ENCODE measurements at places on chromosomes 6 and 20.

DNA sequence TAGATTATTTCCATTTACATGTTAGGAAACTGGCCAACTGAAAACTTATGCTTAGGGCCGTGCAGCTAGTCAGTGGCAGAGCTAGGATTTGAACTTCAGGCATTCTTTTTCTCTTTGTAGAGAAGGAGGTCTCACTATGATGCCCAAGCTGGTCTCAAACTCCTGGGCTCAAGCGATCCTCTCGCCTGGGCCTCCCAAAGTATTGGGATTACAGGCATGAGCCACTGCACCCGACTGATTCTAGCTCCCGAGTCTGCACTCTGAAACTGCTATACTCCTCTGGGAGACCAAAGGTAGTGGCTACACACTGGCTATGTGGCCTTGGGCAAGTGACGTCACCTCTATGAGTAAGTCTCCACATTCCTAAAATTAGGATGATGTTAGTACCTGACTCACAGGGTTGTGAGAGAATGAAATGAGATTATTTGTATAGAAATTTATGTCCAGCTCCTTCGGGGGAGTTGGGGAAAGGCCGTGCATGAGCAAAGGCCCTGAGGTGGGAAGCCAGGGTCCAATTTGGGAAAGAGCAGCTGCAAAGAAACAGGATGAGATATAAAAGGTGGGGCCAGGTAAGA is 6.4 kb downstream of the PLTP start:
- DNase-seq: no peak

- no peak for DNase-seq
Observed at GRCh38 chr20:10619427-10619826, 54.4 kb downstream of the JAG1 start.

- no peak for DNase-seq
Observed at GRCh38 chr6:16836144-16836981, 75.1 kb upstream of the ATXN1 start.

GRCh38 chr6:1290805-1291204 is 21.1 kb upstream of the FOXQ1 start:
- no peak for DNase-seq

- no peak for DNase-seq
Observed at GRCh38 chr20:21026951-21027350, 79.2 kb downstream of the LINC00237 start.

DNA sequence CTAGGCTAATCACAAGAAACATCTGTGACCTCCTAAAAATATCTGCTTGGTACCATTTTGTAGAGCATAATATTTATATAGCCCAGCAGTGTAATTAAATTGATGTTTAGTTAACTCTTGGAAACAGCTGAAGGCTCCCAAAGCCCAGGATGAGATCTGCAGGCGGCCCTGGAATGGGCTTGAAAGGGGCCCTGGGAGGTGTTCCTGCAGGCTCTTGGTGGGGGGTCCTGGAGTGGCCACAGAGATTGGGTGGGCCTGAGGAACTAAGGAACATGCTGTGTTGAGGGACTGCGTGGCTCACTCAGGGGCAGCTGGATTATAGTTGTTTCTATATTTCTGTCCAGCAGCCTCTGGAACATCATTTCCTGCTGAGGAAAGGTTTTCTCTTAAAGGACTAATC is 9.2 kb downstream of the SCP2D1 start:
- no peak for DNase-seq

DNA sequence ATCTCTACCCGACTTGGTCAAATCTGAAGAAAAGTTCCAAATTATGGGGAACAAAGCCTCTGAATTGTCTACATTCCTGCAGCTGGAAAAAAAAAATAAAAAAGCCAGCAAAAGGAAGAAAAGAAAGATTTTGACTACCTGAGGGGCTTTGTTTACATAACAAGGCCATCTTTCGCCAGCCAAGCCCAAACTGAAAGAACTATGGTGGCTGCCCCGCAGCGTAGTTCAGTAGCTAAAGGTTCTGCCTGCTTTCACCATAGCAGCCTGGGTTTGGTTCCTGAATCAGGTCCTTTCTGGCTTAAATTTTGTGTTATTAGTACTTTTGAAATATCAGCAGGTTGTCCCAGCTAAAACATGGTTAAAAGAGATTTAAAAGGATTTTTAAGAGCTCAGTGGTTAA is 35.4 kb downstream of the ZNF133 start:
- no peak for DNase-seq

DNA sequence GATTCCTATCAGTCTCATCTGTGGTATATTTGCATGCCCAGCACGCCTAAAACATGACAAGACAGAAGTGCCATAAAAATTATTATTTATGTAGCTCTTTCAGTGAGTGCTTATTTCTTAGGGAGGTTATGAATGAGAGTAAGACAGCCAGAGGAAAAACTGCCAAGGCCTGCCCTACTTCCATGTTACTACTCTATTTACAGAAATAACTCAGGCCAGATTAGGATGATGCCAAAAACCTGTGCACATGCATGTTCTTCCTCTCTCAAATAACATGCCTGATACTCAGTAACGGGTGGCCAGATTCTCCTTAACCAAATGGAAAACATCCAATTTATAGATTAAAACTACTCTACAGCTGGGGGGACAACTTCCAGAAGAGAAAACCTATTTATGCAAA is 45.7 kb downstream of the ILRUN start:
- DNase-seq: no peak

DNA sequence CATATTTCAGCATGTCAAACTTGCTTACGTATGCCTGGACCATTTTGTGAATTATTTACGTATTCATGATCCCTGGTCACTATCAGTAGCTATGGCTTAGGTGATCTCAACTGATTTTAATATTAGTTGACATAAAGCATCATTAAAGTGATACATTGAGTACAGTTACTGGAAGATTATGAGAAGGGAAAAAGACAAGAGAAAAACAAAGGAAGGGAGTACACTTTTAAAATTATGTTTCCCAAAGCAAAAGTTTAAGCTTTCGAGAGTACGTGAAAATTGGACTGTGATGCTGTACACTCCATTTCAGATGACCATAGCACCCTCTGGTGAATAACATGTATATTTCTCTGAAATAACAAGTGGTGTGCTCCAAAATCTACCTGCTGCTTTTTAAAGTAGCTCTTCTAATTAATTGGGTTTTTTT is 215.0 kb upstream of the HSF2 start:
- no peak for DNase-seq

DNA sequence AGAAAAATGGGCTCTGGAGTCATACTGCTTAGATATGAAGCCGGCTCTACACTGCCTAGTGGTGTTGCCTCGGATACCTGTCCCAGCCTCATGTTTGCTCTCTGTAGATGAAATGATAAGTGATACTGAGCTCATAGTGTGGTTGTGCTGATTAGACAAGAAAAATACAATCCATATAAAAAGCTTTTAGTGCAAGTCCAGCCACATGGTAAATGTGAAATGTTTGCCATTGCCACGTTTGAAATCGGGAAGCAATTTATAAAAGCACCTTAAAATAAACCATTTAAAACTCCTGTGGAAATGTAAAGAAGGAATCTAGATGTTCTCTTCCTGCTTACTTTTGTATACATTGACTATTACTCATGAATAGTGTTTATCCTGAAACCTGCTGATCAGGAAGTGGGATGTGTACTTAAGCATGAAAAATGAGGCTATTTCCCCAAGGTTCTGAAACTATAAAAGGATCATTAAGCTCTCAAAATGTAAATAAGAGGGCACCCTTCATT is 13.1 kb upstream of the PBOV1 start:
- no peak for DNase-seq

- no peak for DNase-seq
Observed at GRCh38 chr6:108825326-108825725, 22.9 kb upstream of the ARMC2 start.

- no peak for DNase-seq
Observed at GRCh38 chr6:78482801-78483552, 384.4 kb upstream of the IRAK1BP1 start.

- DNase-seq: no peak
Observed at GRCh38 chr6:72551470-72551869, 70.4 kb upstream of the KCNQ5 start.

DNA sequence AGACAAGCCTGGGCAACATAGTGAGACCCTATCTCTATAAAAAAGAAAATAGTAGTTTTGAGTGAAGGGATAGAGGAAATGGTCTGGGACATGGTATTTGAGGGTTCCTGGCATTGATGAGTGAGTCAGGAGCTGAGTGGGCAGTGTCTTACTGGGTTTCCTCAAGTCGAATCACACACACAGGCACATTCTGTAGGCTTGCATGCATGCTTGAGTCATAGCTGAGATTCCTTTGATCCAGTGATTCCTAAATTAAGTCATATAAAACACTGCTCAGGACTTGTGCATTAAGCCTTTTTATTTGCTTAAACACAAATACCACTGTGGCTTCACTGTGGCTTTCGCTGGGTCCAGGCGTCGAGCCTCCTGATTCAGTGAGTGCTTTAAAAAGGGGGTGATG is 71.8 kb upstream of the TMEM181 start:
- DNase-seq: peak; percentile 66

- no peak for DNase-seq
Observed at GRCh38 chr6:11324453-11325015, 92.1 kb upstream of the NEDD9 start.

GRCh38 chr6:105805501-105806023 is 280.6 kb upstream of the PRDM1 start:
- DNase-seq: peak; percentile 52

DNA sequence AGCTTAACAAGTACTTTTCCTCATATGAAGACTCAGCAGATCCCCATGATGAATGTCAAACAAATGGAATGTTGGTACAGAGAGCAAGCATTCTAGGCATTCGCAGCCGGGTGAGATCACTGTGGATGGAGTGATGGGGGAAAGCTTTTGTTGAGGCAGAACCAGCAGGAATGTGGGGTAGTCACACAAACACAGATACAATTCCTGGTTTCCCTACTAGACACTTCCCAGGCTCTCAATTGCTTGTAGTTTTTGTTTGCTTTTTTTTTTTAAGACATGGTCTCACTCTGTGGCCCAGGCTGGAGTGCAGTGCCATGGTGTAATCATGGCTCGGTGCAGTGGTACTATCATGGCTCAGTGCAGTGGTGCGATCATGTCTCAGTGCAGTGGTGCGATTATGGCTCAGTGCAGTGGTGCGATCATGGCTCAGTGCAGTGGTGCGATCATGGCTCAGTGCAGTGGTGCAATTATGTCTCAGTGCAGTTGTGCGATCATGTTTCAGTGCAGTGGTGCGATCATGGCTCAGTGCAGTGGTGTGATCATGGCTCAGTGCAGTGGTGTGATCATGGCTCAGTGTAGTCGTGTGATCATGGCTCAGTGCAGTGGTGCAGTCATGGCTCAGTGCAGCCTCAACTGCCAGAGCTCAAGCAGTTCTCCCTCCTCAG is 15.4 kb upstream of the IER3 start:
- DNase-seq: no peak

DNA sequence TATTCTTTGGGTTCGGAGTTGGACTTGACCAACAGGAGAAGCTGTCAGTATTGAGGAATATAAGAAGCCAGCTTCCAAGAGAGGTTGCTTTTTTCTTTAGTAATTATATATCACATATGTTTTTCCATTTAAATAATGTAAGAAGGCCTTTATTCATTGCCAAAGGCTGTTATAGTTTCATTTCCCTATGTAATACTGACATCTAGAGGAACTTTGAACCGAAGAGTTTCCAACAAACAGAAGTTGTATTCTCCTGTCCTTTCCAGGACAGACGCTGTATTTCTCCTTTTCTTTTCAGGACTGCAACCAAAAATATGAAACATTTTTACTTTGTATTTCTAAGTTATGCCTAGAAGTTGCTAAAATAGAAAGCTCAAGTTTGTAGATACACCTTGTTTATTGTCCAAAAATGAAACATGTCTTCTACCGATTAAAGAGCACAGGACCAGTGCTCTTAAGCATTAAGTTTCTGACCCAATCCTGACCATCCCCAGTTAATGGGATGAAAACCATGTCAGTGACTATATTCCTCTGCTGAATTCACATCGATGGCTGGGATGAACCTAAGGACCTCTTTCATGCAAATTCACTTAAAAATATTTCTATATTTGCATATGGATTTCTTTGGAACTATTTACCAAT is 55.1 kb downstream of the MYLK4 start:
- DNase-seq: peak; percentile 51

- peak; percentile 34 for DNase-seq
Observed at GRCh38 chr6:25942561-25943147, 12.2 kb upstream of the SLC17A2 start.

DNA sequence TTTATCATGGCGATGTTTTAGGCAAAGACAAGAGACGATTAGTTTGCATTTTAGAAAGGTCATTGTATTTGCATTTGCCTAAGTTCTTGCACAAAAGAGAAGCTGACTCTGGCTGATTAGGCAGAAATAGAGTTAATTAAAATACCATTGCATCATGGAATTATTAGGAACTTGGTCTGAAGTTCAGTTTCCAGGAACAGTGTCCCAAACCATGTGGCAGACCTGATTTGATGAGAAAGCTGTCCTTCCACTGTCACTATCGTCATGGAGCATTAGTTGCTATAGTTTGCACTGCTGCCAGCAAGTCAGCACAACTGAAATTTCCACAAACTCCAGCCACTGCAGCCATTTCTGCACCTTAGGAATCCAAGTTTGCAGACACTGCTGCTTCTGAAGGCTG is 24.3 kb upstream of the MCUR1 start:
- DNase-seq: no peak

DNA sequence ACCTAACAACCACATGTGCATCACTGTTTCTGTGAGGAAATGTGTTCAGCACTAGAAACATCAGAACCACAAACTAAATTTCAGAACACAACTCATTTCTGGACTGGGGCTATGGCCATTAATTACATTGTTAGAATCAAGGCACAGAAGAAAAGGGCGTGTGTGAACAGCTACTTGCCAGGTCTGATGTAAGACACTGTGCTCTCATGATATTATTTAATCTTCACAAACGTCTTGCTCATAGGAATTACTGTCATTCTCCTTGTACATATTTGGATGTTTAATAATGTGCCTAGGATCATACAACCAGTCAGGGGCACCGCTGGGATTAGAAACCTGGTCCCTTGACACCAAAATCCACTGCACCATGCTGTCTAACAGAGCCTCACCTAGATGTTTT is 14.8 kb downstream of the ADGRF1 start:
- no peak for DNase-seq

DNA sequence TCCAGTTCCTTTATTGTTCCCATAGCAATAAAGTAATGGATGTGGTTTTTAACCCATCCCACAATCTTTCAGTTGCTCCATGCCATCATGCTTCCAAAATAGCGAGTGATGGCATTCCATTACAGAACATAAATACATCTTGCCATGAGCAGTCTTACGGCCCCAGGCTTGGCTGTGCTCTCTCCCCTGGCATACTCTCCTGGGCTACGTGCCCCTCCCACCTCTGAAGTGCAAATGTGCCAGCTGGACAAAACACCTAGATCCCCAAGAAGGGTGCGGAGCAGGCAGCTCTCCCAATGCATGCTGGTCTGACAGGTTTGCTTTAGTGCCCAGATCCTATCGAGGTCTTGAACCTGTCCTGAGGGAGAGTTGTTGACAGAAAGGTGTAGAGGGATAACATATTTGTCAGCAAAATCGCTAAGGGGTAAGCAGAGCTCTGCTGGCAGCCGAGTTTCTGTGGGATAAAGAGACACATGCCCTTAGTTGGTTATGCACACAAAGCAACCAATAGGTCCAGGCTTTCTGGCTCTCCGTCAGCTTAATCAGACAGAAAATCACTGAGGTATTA is 43.9 kb upstream of the PAX1 start:
- no peak for DNase-seq

All from inflammatory macrophage treated with lipopolysaccharide for 1 hour (primary cell).